ENCODE measurements at places on chromosomes 7 and 10.

GRCh38 chr10:71132321-71132810, 80.0 kb upstream of the UNC5B start:
- no peak for DNase-seq

DNA sequence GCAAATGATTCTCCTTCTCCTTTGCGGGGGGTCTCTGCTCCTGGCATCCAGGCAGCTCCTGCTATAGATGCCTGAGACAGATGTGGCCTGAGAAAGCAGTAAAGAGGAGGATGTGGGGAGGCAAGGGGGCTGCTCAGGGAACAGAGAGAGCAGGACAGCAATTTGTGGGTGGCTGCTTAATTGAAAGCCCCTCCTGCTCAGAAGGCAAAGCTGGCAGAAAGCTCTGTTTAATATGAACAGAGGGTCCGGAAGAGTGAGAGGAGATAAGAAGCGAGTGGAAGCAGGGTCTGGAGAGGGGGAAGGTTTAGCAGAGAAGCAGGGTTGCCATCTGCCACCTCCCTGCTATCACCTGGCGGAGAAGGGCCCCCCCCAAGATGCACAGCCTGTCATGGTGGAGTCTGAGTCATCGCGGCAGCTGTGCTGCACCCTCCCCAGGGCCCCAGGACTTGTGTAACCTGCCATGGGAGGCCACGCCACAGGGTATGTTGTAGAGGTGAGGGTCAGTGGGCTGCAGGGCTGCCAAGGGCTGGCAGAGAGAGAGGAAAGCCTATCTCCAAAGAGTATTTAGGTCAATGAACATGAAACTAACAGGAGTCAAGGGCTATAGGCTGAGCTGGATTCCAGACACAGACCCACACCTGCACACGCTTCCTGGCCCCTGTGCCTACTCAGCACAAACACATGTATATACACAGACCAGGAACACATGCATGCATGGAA, 1109.8 kb upstream of the AUTS2 start:
- no peak for DNase-seq

- peak; percentile 42 for DNase-seq
Measured at GRCh38 chr7:23020742-23021401, 6.9 kb upstream of the HYCC1 start.

- DNase-seq, result no peak
Measured at GRCh38 chr7:22799633-22800032, 23.0 kb downstream of the TOMM7 start.

DNA sequence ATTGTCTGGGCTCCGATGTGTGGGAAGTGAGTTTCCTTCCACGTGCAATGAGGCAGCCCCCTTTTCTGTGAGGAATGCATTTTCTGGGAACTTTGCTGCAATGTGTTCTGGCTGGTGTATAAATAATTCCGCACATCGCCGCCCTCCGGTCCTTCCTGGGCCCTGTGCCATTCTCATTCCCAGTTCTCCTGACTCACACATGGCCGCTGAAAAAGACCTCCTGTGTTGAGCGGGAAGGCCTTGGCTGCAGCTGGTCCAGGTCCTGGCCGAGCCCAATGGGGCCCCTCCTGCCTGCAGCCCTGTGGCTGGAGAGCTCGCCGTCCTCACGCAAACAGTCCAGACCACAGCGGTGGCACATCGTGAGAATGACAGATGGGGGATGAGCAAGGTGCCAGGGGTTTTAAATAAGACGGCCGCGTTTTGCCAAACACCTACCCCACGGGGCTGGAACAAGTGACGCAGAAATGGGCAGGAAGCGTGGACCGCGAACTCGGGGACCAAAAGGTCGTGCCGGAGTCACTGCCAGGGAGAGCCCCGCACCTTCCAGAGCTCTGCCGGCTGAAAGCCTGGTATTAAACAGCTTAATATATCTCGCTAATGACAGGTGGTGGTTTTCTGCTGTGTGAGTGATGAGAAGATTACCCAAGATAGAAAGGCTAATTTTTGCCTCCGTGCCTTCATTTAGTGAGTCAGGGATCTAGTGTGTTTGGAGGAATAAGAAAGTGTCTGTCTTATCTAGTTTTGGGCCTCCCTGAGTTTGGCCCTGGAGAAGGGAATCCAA, 37.0 kb downstream of the FAM20C start:
- peak; percentile 92 for DNase-seq

- no peak for DNase-seq
Measured at GRCh38 chr10:42985436-42986316, 91.2 kb upstream of the RET start.

DNA sequence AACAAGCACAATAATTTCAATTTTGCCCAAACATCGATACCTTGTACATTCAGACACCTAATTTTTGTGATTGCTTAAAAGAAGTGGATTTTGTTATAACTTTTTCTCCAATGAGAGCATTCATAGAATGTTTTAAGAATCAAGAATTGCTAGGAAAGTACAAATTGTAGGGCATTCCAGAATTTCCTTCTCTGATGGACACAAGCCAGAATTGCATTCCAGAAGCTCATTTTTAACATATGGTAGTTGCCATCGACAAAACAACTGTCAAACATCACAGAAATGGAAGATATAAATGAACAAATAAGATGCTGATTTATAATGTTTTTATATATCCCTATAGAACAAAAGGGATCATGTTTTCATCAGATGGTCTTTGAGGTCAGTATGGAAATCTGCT, 258.4 kb upstream of the NPVF start:
- DNase-seq, result no peak

DNA sequence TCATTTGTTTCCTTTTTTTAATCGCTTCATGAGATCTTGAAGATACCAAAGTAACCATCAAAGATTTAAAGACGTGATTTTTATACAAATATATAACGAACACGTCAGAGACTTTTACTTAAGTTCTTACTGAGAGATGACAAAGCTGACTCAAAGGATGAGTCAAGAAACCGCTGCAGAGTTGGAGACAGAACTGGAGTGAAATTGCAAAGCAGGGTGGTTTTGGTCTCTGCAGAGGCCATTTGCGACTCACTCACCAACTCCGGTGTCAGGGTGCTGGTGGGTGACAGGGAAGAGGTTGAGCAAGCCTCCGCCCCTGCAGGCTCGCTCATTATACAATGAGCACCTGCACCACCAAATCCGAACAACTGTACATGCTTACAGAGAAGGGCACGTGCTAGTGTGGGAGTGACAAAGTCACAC, 75.2 kb downstream of the DNAJB6 start:
- DNase-seq, result peak; percentile 89

DNA sequence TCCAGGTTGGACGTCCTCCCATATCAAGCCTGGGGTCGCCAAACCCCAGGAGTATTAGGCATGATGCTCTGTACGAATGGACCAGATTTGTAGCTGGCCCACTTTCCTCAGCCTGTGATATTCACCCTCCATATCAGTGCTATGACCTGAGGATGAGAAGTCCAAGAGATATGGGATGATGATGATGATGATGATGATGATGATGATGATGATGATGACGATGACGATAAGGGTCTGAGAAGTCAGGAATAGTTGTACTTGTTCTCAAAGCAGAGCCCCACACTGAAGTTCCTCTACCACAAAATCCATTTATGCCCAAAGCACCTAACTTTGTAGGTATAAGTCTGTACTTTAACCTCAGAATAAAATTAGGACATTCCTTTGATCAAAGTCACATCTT, 50.7 kb downstream of the AMPH start:
- DNase-seq, result no peak

- peak; percentile 7 for DNase-seq
Measured at GRCh38 chr7:108629651-108630400, 60.2 kb downstream of the DNAJB9 start.

GRCh38 chr7:2554661-2555111, 638 bp downstream of the BRAT1 start:
- no peak for DNase-seq

DNA sequence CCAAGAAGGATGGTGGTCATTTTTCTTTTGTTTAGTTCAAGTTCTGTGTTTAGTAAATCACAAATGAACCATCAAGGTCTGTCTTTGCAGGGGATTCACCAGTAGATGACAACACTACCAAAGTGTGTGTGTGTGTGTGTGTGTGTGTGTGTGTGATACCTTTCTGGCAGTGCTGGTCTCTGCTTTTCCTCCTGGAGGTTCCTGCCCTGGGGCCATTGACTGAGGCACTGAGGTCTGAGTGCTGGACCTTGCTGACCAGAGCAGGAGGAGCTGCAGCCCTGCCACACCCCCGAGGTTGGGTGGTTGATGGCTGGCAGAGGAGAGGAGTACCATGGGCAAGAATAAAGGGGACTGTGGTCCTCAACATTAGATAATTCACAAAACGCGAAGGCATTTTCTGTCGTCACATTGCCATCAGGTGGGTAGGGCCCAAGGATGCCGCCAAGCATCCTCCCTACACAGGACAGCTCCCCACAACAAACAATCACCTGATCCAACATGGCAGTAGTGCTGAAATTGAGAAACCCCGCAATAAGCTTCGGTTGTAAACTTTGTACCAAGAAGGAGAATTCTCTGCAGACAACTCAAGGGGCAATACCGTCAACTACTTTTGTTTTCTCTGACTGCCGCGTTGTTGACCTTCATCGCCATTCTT, 49.5 kb upstream of the PRSS58 start:
- no peak for DNase-seq

DNA sequence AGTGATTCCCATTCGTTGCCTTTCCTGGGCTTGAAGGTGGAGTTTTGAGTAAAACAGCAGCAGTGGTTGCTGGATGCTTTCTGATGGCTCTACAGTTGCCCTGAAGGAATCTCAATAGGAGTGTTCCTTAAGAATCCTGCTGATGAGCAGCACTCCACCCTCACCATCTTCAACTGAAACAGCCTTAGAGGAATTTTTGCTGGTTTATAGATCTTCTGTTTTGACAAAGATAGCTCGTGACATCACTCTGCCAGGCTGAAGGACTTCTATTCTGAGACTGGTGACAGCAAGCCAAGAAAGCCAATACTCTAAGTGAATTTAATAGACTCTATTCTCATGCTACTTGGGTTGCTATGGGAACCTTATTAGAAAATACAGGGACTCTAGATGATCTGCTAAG, 1014.7 kb downstream of the NRG3 start:
- no peak for DNase-seq

- peak; percentile 95 for DNase-seq
Measured at GRCh38 chr7:47570649-47571050, 11.3 kb downstream of the TNS3 start.

- no peak for DNase-seq
Measured at GRCh38 chr7:95788884-95789283, 16.5 kb downstream of the DYNC1I1 start.

GRCh38 chr10:9681655-9682054, 1336.0 kb upstream of the CELF2 start:
- no peak for DNase-seq
